ENCODE measurements at places on chromosomes 1 and 21. TPM values are rescaled to one million over a fixed set of nuclear protein-coding genes. Genes with fewer than 3 reads are reported as not detected.
A peak's percentile ranks its signal among the peaks of the same experiment; 100 is the strongest.

GRCh38 chr1:90911353-90911752 lies 110.5 kb downstream of the ZNF644 start:
- no peak for DNase-seq

- DNase-seq = no peak
Measured at GRCh38 chr21:29007810-29008209, 11.3 kb downstream of the RWDD2B start.

DNA sequence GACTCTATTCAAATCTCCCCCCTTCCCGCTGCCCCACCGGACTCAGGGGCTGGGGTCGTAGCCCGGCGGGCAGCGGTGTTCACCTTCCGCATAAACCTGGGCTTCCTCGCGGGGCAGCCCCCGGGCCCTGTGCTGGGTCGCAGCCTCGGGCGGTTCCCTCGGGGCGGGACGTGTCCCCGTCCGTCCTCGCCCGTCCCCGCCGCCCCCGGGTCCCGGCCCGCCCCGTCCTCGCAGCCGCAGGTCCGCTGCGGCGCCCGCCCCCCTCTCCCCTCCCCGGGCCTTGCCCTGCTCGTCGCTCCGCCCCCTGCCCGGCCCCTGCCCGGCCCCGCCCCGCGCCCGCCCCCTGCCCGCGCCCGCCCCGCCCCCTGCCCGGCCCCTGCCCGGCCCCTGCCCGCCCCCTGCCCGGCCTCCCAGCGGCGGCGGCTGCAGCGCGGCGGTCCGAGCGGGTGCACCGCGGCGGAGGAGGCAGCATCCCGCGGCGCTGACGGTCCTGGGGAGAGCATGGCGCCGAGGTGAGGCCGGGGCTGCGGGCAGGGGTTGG lies at the start of gene COL18A1:
COL18A1 (plus strand) TSS at position 436 of the 541 bp plus-strand sequence; CDS start at position 502, 66 bp downstream.
- DNase-seq = peak; percentile 52

DNA sequence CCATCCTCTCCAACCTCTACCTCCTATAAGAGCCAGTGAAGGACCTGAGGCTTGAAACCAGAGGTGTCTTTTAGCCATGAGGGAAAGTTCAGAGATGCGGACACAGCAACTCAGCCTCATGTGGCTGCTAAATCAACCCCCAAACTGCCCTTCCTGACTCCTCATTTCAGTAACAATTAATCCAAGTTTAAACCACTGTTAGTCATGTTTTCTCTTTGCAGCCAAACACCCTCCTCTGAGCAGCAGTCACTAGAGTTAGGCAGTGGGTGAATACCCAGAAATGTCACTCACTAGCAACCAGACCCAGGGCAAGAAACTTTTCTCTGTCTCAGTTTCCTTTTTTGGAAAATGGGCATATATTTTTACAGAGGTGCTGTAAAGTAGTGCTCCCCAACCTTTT lies 71.2 kb downstream of the KCNJ15 start:
- no peak for DNase-seq

Gene NME7
- 44.3 TPM for total RNA-seq

DNA sequence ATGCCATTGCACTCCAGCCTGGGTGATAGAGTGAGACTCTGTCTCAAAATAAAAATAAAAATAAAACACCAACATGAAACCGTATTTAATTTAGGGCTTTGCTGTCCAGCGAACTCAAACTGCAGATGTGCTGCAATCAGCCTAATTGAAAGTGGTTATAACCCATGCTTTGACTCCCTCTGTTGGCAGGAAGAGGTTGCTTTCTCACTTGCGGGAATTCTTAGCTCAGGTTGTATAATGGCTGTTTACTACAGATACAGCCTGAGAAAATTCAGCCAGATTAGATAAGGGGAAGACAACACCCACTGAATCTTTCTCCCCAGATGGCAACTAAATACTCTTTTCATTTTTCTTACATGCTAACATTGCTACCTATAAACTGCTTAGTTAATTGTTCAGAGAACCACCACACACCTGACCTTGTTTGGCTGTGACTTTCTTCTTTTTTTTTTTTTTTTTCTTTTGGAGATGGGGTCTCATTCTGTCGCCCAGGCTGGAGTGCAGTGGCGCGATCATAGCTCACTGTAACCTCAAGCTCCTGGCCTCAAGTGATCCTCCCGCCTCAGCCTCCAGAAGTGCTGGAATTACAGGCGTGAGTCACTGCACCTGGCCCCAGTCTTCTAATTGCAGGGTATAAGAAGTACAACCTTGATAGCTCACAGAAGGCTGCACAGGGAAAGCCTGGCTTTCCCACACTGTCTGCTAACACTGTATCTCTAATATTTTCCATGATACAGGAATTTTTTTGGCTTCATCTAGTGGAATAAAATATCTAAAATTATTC lies 34.6 kb downstream of the DNTTIP2 start:
- DNase-seq = peak; percentile 90

GRCh38 chr1:44835738-44836675 lies 7.0 kb downstream of the PTCH2 start:
- peak; percentile 88 for DNase-seq

Gene GSTM3
- total RNA-seq = 213 TPM

GRCh38 chr1:182624577-182624976 lies 20.4 kb upstream of the RGS16 start:
- DNase-seq = no peak

DNA sequence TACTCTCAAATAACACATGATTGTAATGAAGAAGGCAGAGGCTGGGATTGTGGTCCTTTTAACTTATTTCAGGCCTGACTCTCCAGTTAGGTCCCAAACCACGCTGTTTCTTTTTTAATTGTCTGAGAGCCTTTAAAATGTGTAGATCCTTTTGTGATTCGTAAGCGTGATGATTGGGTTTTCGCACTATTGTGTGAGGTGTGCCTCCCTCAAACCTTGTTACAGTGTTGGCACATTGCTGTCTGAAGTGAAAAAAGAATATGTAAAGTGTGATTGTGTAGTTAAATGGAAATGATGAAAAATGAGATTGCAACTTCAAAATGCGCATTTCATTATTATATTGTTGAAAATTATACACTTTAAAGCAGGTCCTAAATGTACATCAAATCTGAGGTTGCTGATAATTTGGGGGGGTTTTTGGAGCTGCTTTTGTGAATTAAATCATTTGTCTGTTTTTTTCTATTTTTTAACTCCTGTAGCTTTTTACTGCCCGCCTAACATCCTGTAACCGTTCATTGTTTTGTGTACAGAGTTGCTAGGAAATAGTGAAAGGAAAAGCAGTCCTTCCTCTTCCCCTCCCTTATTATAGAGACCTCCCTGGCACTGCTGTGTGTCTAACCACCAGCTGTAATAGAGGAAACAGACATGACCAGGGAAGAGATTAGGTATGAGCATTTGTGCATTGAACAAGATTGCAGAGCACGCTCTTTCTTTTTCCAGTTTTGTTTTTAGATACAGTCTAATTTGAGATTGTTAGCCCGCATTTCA lies 43.3 kb downstream of the IARS2 start:
- peak; percentile 67 for DNase-seq

DNA sequence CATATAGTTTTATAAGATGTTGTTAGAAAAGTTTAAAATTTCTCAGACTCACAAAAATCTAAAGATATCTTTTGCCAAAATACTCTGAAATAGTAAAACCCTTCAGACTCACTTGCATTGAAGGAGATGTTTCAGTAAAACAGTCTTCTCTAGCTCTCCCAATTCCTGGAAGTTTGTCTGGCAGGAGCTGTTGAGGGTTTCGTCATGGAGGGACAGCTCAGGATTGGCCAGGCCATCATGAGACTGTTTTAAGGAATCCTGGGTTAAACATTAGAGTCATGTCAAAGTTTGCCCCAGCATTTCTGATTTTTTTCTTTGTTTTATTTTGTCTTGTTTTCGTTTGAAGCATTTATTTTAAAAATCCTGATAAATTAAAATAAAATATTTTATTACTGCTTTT lies 293.8 kb upstream of the PBX1 start:
- peak; percentile 13 for DNase-seq

Gene COA6
- total RNA-seq = 32.7 TPM

DNA sequence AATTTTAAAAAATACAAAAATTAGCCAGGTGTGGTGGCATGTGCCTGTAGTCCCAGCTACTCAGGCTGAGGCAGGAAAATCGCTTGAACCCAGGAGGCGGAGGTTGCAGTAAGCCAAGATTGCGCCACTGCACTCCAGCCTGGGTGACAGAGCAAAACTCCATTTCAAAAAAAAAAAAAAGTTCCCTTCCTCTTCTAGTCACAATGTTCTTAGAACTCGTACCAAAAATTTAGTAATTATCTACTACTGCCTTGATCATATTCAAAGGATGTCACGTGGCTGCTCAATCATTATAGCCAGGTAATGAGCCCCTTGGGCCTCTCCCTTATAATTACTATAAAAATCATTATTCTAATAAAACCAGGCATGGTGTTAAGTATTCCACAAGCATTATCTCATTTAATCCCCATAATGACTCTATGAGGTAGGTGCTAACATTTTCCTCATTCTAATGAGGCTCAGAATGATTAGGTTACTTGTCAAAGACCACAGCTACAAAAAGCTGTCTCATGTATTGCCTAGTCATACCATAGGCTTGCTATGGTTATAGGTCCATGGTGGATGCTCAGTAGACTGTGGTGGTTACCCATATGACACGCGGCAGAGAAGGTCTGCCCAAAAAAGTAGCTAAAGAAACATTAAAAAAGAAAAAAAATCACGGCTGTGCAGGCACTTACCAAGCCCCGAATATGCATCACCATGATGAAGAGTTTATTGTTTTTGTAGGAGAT lies 15.5 kb upstream of the PPP1R15B start:
- DNase-seq = peak; percentile 18

Gene DMBX1
- total RNA-seq = not detected

GRCh38 chr21:35321322-35322200 lies 272.5 kb upstream of the RUNX1 start:
- no peak for DNase-seq

GRCh38 chr1:239547987-239548386 lies 161.6 kb downstream of the CHRM3 start:
- DNase-seq = no peak

GRCh38 chr1:86069757-86070145 lies 86.8 kb downstream of the COL24A1 start:
- DNase-seq = no peak

Gene GBP4
- 1.8 TPM for total RNA-seq

- DNase-seq = peak; percentile 89
Measured at GRCh38 chr1:110203021-110203661, 7.0 kb upstream of the KCNC4 start.

- DNase-seq = no peak
Measured at GRCh38 chr1:54772951-54773350, 8.6 kb upstream of the PARS2 start.

DNA sequence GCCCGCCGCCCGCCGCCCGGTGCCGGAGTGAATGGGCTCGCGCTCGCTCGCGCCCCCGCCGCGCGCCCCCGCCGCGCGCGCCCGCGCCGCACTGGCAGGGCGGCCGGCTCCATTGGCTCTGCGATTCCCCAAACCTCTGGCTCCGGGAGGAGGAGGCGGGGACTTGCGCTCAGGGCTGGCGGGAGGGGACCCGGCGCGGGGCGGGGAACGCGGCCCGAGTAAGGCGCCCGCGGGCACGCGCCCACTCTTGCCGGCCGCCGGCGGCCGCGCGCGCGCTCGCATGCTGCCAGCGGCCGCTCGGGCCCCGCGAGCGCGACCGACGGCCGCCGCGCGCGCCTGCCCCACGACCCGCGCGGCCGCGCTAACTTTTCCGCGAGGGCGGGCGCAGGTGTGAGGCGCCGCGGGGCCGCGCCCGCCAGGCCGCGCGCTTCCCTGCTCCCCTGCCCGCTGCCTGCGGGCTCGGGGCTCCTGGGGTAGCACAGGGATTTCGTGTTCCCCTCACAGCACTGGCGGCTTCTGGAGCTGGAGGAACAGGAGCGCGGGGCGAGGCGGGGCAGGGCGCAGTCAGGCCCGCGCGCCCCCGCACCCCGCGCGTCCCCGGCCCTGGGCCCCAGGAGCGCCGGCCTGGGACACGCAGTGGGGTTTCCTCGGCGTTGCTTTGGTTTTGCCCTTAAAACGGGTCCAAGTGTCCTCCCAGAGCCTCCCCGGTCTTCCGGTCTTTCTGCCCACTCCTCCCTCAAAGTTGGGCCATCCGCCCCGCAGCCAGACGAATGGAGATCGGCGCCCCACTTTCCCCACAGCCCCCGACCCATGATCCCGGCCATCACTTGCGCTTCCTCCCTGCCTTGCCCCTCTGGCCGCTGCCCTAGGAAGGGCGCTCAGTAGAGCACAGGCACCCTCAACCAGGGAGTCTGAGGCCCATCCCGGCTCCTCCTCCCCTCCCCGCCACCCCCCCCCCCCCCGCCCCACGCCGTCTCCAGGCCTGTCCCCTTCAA lies 101.5 kb downstream of the CASZ1 start:
- DNase-seq = peak; percentile 94

Gene PTGER3
- total RNA-seq = 41.1 TPM

Gene CFAP107
- total RNA-seq = not detected

Gene RPTN
- total RNA-seq = not detected

DNA sequence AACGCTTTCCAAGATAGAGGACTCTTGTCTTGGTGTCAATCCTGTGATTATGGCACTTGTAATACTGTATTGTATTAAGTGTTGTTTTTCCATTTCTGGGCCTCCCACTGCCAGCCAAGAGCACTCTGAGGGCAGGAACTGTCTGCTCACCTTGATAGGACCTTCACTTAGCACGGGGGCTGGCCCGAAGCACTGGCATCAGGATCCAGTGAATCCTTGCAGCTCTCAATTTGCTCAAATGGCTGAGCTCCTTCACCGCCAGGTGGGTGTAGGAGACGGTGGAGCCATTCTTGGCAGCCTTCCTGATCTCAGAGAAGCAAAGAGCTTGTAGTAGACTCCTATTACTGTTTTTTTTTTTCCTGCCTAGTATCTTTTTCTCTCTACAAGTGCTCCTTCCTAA lies 17.7 kb downstream of the MECR start:
- DNase-seq = no peak

Gene FAM177B
- 4.1 TPM for total RNA-seq

DNA sequence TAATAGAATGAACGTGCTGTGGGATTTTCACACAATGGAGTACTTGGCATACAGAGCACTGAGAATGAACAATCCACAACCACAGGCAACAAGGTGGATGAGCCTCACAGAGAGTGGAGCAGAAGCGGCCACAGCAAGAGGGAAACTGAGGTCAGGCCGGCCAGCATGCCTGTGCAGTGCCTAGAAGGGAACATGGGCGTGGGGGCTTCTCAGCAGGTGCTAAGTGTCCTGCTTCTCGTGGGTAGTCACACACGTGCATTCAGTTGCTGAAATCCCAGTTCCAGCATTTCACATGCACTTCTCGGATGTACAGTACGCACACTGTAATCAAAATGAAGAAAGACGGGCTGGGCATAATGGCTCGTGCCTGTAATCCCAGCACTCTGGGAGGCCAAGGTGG lies 33.1 kb downstream of the WDR4 start:
- no peak for DNase-seq

Gene BRINP2
- 0.55 TPM for total RNA-seq

GRCh38 chr1:151918156-151918555 lies 8.8 kb upstream of the THEM4 start:
- no peak for DNase-seq

Gene DENND2C
- total RNA-seq = 5.0 TPM

DNA sequence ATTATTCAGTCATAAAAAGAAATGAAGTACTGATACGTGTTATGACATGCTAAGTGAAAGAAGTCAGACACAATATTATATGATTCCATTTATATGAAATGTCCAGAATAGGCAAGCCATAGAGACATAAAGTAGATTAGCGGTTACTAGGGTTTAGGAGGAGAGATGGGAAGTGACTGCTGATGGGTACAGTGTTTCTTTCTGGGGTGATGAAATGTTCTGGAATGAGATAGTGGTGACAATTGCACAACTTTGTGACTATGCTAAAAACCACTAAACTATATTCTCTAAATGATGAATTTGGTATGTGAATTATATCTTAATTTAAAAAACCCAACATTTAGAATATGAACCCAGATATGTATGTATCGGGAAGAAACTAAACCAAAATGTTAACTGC lies 27.6 kb downstream of the IPP start:
- DNase-seq = no peak

GRCh38 chr1:235019471-235019870 lies 109.2 kb downstream of the TOMM20 start:
- DNase-seq = no peak

- DNase-seq = peak; percentile 57
Measured at GRCh38 chr1:14980621-14981218, 172.8 kb upstream of the TMEM51 start.

Data from stomach (tissue), 19 donors.